NCI-H526 treated with DMSO at 0.1 percent for 48 hours (cell line): ENCODE measurements at places on chromosomes 1 and 21.

- no peak for DNase-seq
These were observed 876 bp downstream of the RAB29 start for GRCh38 chr1:205774198-205775014.

DNA sequence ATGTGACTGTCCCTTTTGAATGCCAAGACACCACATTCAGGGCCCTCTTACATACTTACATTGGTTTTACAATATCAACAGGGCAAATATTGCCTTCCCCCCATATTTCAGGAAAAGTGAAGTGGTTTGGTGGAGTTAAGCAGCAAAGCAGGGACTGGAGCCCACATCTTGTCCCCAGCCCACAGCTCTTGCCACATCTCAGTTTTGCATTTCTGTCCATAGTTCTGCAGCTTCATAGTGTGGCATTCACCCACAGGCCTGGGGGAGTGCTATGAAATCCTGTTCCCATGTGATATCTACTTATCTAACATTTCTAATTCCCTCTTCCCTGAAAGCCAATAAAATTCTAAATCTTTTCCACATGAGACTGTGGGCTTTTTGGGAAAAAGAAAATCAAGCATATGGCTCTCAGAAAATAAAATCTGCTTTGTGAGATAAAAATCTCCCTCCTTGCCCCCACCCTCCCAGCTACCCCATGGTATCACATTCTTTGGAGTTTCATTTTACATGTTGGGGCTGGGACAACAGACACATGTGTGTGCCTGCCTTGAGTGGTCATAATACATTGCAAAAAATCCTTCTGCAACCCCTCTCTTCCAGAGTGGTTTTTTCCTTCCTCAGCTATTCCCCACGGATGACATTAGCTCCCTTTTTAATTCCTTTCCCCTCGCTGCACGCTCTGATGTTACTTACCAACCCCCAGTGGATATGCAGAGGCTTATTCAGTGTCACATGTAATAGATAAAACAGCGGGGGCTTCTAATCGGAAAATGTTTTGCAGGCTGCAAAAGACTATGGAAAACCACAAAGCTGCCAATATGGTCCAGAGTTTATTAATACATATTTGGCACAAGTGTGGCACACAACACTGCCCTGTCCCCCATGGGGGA is 20.5 kb upstream of the CD2 start:
- no peak for DNase-seq

DNA sequence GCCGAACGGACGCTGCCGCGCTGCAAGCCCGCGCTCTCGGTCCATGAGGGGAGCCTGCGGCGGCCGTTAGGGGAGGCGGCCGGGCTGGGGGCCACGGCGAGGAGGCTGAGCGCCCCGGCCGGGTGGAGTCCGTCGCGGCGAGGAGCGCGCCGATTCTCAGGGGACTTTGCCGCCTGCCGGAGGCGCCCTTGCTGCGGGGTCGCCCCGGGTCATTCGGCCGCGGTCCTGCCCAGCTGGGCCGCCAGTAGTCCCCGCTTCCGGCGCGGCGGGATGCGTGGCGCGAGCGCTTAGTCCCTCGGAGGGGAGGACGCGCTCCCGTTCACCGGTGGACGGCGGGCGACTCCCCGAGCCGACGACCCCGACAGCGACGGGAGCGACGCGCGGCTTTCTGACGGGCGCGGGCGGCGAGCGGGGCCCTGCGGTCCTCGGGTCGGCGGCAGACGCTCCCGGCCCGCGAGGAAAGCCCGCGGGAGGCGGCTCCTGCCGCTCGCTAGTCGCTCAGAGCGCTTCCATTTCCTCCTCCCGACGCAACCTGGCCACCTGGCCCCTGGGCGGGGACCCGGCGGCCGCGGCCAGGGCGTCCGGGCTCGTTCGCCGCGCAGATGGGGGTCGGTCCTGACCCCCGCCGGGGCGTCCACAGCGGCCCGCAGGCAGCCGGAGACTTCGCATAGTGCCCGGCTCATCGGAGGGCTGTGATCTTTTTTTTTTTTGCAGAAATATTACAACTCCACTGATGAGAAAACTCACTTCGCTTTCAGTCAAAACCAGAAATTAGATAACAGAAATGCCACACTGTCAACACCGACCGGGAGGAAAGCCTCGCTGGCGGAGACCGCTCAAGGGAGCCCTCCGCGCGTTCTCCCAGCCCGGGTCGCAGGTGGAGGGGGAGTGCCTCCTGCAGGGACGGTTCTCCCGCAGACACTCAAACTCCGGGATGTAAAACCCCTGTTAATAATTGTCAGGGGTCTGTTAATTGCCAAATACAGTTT is 641 bp upstream of the ZBTB21 start:
- DNase-seq = peak; percentile 35

- DNase-seq = no peak
These were observed 265.0 kb upstream of the USP24 start for GRCh38 chr1:55480029-55480795.

DNA sequence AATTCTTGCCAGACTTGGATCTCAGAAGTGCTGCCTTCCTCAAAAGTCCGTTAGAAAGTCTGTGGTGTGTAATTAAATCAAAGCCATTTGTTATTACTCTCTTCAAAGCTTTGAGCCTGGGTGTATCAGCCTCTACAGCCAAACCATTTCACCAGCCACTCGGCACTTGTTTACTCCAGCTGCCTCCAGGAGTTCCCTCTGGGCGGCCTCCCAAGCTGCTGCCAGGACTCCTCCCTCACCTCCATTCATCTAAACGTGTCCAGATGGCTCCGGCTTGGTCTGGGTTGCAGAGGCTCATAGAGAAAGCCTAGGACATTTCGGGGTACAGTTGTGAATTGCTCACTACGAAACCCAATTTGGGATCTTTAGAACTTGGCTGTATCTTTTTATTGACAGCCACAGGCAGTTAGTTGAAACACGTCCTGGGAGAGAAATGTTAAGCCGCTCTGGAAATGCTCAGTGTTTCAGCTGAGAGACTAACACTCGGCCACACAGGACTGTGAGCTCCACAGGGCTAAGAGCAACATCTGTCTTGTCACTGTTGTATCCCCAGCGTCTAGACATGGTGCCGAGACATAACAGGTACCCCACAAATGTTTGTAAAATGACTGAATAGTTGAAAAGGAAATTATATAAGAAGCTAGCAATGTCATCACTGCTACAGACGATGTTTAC is 116.9 kb upstream of the NGF start:
- no peak for DNase-seq

GRCh38 chr1:29849038-29849750 is 612.9 kb downstream of the PTPRU start:
- DNase-seq = peak; percentile 33

- DNase-seq = peak; percentile 48
These were observed 102.6 kb downstream of the TPR start for GRCh38 chr1:186272486-186272885.

DNA sequence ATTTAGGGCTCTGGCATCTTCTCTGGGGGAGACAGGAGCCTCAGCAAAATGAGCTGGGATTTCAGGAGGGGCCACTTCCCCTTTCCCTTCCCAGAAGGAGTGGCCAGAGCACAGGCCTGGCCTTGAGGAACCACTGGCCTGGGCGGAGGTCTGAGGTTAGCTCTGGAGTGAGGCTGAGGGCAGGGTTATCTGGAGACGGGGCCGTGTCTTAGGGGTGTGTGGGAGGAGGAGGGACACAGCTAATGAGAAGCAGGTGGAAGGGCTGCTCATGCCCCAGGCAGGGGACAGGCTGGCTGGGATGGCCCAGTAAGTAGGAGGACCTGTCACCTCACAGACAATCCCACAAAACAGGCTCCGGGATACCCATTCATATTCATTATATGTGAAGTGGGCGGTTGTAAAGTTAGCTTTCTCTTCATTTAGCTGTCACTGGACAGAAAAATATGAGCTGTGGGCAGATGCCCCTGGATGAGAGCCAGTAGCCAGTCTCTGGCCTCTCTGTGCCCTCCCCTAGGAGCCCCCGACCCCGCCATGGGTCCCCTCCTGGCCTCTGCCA is 12.4 kb downstream of the ALX3 start:
- no peak for DNase-seq

DNA sequence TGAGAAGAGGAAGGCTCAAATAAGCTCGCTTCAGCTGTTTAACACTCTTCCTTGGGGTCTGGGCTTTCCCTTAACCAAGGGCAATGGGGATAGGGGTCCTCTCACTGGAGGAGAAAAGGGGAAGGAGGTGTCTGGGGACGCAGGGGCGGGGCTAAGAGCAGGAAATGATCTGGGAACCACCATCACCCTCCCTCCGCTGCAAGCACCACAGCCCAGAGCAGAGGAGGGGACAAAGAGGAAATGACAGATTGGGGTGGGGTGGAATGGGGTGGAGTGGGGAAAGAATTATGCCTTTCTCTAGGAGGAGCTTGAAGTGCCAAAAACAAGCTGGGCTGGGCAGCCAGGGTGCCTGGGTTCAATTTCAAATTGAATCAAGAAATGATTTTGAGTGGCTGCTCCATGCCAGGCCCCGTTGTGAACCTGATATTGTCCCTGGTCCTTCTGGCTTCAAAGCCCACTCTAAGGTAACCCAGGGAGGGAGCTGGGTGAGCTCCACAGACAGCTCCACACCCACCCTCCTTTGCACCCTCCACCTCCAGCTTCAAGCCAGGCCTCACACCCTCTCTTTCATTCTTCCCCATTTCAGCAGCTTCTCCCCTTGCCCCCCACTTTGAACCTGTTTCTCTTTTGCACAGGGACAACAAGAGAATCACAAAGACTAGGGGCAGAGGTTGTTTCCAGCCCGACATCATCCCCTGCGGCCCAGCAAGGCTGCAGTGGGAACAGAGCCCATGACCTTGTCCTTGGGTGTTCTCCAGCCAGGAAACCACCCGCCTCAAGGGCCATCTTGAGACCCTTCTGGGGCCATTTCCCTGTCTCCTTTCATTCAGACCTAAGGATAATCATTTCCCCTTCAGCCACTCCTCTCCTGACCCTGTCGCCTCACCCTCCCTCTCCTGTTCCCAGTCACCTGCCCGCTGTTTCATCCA is 1.1 kb downstream of the ARHGAP30 start:
- no peak for DNase-seq
